ENCODE measurements at places on chromosomes 11 and 22.

- no peak for DNase-seq
These were observed 6.7 kb downstream of the GDPD5 start for GRCh38 chr11:75518771-75519653.

- DNase-seq: no peak
These were observed 88.1 kb downstream of the SBF2 start for GRCh38 chr11:10205928-10206327.

- no peak for DNase-seq
These were observed 192.5 kb downstream of the DDX10 start for GRCh38 chr11:108857382-108857781.

DNA sequence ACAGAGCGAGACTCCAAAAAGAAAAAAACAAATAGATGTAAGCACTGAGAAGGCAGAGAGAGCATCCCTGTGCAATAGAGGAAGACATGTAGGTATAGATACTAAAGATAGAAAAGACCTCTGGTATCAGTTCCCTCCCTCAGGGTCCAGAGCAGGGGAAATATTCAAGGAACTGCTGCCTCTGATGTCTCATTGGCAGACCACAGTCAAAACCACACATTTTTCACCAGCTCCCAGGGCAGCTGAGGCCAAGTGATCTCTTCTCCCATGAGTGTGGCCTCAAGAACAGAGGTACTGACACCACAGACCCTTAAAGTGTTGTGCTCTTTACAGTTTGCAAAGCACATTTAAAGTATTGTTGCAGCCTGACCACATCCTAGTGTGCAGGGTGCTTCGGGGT, 288.5 kb downstream of the NTM start:
- DNase-seq: no peak

DNA sequence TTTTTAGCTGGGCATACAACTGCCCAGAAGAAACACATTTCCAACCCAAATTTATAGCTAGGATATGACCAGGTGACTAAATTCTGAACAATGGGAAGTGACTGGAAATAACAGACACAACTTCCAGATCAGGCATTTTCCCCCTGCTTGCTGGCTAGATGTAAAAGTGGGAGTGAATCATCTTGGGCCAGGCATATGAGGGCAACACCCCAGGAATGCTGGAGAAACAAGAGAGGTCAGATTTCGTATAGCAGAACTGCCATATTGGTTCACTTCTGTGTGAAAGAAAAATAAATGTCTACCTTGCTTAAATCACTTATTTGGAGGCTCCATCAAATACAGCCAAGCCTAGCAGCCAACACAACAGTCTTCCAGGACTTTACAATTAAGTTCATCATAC, 7.4 kb downstream of the ATL3 start:
- no peak for DNase-seq

- DNase-seq: no peak
These were observed 437.8 kb upstream of the CCDC90B start for GRCh38 chr11:83723999-83724398.

DNA sequence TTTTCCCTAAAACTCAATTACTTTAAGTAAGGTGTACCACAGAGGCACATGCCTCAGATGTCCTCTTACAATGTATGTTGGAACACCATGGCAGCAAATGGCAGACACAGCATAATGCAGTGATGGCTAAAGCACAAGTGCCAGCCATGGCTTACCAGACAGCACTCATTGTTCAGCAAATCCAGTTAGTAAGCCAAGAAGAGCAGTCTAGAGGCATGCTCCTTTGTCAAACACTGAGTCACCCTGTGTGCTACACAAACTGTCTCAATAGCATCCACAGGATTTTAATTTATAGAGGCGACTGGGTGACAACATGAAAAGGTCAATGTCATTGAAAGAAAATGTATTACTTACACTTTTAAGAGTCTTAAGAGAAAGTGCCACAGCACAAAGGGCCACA, 140.6 kb downstream of the KCNA4 start:
- no peak for DNase-seq

DNA sequence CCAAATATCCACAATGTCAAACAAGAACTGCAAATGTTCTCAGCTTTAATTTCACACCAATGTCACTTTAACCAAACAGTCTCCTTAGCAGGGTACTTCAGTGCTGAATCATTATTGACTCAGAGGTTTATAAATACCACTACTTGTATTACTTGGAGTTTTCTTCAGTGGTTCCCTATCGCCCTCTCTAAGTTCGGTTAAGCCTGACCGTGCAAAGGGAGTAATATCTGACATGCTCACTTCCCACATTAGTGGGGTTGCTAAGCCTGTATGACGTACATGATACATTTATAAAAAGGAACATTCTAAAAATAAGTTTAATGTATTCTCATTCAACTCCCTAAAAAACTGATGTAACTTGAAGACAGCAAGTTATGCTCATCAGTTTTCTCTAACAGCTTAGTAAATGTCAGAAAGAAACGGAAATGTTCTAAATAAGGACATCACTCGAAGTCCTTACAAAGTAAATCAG, 93.1 kb upstream of the ZC3H12C start:
- no peak for DNase-seq

- no peak for DNase-seq
These were observed 102.8 kb downstream of the CEP164 start for GRCh38 chr11:117430293-117430955.

DNA sequence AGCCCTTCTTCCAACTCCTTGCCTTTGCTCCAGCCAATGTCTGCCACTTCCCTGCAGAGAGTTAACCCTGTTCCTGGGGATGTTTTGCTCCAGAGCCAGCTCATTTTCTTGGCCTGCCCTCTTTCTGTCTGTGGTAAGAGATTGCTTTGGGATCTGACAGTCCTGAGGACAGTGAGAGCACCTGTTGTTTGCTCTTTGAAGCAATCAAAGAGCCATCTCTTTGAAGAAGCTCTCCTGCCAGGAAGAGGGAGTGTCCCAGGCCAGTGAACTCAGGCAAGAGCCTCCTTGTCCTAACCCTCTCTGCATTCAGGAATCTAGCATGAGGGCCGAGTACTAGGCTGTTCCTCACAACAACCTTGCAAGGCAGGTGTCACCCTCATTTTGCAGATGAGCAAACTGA, 42.2 kb downstream of the TRAF6 start:
- no peak for DNase-seq
